Fibroblast of skin of right biceps (primary cell): ENCODE measurements at places on chromosomes 6 and 20.

DNA sequence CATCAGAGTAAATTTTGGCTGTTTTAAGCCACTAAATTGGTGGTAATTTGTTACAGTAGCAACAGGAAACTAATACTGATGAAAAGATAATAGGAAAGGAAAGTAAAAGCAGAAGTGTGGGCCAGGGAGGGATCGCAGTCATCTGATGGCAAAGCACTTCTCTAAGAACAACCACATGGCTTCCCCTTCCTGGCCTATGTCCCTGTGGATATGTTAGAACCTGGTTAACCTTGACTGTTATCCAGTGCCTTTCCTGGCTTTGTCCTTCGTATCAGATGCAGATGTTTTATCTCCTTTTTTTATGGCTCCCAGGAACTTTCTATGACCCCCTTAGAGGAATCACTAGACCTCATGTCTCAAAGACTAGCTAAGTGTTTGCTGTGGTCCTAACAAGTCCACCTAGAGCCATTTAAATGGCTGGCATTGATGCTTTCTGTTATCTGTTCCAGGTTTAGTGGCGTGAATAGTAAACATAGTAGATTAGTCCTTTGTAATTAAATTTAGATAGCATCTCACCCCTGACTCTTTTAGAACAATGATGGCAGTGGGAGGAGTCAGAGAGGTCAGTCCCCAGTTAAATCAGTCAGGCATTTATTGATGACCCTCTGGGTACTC lies 79.2 kb upstream of the PHACTR2 start:
- DNase-seq, result no peak

GRCh38 chr6:87572883-87573282 lies 16.9 kb downstream of the RARS2 start:
- no peak for DNase-seq

- DNase-seq, result no peak
Observed at GRCh38 chr6:153645326-153645725, 393.7 kb upstream of the OPRM1 start.

GRCh38 chr6:41150671-41151070 lies 3.5 kb downstream of the TREML1 start:
- no peak for DNase-seq

GRCh38 chr6:86871681-86872080 lies 65.6 kb upstream of the HTR1E start:
- no peak for DNase-seq
